ENCODE measurements at places on chromosomes 12 and 14.

GRCh38 chr12:115097416-115097815 is 413.4 kb upstream of the TBX3 start:
- DNase-seq: no peak

DNA sequence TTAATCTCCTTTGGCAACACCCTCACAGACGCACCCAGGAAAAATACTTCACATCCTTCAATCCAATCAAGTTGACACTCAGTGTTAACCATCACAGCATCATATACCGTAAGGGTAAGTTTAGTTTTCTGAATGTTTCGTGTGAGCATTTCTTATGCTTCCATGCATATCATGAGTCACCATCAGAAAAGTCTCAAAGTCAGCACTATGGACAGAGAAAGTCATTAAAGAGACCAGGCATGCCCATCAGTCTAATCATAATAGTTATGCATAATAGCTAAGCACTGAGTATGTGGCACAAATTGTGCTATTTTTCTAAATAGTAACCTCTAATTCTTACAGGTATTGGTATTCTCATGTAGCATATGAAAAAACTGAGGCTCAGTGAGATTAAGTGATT is 158.8 kb upstream of the PRMT8 start:
- no peak for DNase-seq

DNA sequence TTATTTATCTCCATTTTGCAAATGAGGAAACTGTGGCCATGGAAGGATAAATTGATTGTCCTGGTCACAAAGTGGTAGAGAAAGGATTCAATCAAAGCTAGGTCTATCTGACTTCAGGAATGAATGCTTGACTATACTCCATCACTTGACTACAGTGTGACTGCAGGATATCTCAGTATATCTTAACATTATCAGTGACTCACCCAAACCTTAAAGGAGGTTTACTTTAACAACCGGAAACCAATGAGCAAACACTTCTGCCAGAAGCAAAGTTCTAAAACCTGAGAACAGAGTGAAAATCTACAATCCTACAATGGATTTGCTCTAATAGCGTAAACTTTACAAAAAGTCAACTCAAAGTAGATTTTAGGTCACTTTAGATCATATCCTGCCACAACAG is 277.0 kb downstream of the CEP128 start:
- DNase-seq: no peak

GRCh38 chr14:27164139-27164538 is 566.3 kb upstream of the NOVA1 start:
- no peak for DNase-seq

GRCh38 chr12:89230376-89231315 is 121.7 kb downstream of the DUSP6 start:
- no peak for DNase-seq

GRCh38 chr12:111686574-111687105 is 787 bp downstream of the ACAD10 start:
- no peak for DNase-seq

DNA sequence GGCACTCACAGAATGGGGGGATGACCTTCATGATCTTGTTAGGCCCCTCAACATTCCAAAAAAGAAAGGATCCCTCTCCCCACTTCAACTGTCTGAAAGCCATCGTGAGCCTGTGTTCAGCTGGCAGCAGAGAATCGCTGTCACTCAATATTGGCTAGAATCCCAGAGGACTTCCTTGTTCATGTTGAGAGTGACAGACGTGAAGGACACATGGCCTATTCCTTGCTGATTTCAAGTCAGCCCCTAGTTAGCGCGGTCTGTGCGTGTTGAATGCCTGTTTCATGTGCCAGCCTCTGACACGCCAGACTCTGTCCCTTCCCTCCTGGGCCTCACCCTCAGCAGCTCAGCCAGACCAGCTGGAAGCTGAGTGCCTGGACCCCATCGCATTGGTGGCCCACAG is 43.1 kb downstream of the DNAH10 start:
- DNase-seq: no peak

- DNase-seq: peak; percentile 40
These were observed 17.0 kb downstream of the ZDHHC22 start for GRCh38 chr14:77124345-77125280.

GRCh38 chr12:4107436-4107878 is 166.1 kb upstream of the CCND2 start:
- peak; percentile 31 for DNase-seq

- DNase-seq: peak; percentile 26
These were observed 8.7 kb upstream of the TESPA1 start for GRCh38 chr12:54993181-54993835.

DNA sequence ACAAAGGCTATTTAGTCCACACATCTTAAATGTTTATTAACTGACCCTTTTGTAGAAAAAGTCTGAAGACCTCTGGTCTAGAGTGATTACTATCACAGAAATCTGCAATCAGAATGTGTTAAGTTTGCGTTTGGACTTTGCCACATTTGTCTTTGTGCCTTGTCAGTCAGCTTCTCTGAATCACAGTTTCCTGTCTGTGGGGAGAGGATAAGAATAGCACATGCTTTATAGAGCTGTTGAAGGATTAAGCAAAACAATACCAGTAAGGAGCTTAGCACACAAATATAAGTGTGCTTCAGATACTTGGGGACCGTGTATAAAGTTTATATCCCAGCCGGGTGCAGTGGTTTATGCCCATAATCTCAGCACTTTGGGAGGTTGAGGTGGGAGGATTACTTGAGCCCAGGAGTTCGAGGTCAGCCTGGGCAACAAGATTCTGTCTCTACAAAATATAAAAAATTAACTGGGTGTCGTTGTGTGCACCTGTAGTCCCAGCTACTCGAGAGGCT is 63.0 kb upstream of the BTG1 start:
- DNase-seq: no peak

DNA sequence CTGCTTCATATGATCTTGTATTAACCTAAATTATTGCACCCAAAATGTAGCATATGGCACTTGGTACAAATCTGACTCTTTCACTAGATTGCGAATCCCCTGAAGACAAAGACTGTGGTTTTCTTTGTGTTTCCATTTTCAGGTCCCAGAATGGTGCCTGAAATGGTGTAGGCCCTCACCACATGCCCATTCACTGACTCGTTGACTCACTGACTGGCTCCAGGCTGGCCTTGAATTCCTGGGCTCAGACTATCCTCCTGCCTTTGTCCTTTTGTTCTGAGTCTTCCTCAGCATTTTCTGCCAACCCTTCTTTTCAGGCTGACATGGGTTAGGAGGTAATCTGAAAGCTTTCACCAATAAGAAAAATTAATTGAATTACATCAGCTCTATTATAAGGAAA is 368.7 kb upstream of the GARIN6 start:
- DNase-seq: no peak

GRCh38 chr12:89821896-89822295 is 113.3 kb upstream of the ATP2B1 start:
- no peak for DNase-seq

- DNase-seq: no peak
These were observed 193.0 kb upstream of the RTL1 start for GRCh38 chr14:101096551-101096950.

GRCh38 chr12:54917001-54917488 is 62.7 kb downstream of the MUCL1 start:
- DNase-seq: no peak

DNA sequence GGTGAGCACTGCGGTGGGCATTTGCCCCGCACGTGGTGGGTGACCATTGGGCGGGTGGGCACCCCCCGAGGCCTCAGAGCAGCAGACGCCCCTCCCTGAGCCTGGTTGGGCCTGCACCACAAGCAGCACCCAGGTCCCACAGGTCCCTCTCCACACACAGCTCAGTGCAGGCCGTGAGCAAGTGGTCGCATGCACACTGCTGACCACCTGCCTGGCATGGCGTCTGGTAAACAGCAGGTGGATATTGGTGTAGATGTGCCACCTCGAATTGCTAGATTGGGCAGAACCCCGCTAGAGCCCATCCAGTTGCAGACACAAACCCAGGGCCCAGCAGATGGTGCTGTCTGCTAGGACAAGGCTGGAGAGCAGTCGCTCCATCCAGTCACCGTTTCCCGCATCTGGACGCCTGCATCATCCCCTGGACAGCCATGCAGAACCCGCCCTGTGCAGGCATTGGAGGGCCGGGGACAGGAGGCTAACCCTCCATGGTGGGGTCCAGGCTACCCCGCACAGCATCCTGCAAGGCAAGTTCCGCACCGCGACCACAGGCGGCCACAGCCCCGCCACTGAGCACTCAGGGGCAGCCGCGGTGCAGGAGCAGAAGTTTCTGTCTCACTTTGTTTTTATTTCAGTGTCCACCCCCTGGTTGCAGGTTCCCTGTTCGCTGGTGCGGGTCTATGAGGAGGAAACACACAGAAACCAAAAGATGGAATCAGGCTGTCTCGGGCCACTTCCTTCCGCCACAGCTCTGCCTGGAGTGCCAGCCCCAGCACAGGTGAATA is 45.6 kb upstream of the RIMBP2 start:
- peak; percentile 23 for DNase-seq

- no peak for DNase-seq
These were observed 49.6 kb downstream of the SRGAP1 start for GRCh38 chr12:63894132-63894531.

DNA sequence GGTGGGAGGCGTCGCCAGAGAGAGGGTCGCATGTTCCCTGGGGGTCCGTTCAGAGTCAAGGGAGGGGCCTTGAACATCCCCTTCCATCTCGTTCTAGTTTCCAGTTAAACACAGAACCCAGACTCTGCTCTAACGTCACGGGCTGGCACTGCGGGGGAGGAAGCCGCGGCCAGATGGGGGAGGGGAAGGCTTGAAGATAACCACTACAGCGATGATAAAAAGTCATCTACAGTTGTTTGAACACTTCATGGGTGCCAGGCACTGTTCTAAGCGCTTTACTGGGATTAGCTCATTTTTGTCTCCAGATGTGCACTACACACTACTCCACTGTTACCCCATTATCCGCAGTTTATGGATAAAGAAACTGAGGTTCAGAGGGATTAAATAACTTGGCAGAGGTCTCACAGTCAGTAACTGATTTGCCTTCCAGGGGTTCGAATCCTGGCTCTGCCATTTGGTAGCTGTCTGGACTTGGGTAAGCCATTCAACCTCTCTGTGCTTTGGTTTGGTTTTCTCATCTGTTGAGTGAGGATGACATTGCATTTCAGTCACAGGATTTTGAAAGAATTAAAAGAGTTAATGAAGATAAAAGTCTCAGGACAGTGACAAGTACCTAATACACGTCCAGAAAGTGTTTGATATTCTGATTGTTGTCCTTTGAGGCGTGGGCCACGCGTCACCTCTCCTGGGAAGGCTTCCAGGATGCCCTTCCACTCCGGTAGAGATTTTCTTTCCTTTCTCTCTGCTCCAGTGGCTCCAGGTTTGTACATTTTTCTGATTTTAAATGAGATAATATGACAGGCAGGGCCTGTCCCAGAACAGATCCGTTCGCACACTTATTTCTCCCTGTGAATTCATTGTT is 798 bp upstream of the RASAL1 start:
- peak; percentile 33 for DNase-seq

Data from stimulated activated CD8-positive, alpha-beta memory T cell treated with anti-CD3 and anti-CD28 coated beads, Interleukin-4, amount 100 ng/mL, for 4 hours (primary cell).